ENCODE measurements at places on chromosomes 16 and 17.

DNA sequence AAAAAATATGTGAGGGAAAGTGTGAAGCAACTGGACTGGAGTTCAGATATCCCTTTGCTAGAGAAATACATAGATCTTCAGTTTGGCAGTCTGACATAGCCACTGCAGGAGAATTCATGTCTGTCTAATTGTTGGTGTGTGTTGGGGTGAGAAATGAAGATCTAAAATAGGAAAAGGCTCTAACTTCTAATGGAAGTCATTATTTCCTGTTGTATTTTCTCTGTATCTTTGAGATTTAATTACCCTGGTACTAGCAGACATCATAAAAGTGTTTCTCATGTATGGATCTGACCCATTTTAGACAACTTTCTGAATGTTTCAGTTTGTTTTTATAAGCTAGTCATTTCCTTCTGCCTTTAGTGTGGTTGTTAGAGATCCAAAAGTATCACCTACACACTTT lies 128.3 kb downstream of the NLK start:
- DNase-seq: no peak

DNA sequence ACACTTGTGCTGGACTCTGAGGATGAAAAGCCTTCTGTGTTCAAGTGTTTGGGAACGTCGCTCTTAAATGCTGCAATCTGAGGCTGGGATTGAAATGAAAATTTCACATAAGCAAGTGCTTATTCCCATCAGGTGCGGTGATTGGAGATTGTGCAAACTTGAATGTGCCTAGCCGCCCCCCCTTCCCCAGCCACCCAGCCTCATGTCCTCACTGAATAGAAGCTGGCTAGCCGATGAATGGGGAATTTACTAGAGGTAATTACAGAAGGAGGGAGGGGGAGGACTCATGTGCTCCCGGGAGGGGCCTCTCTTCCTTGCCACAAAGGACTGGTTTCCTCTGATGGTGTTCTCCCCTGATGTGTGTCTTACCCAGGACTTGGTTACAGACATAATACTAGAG lies 544.8 kb upstream of the EEF2KMT start:
- no peak for DNase-seq

DNA sequence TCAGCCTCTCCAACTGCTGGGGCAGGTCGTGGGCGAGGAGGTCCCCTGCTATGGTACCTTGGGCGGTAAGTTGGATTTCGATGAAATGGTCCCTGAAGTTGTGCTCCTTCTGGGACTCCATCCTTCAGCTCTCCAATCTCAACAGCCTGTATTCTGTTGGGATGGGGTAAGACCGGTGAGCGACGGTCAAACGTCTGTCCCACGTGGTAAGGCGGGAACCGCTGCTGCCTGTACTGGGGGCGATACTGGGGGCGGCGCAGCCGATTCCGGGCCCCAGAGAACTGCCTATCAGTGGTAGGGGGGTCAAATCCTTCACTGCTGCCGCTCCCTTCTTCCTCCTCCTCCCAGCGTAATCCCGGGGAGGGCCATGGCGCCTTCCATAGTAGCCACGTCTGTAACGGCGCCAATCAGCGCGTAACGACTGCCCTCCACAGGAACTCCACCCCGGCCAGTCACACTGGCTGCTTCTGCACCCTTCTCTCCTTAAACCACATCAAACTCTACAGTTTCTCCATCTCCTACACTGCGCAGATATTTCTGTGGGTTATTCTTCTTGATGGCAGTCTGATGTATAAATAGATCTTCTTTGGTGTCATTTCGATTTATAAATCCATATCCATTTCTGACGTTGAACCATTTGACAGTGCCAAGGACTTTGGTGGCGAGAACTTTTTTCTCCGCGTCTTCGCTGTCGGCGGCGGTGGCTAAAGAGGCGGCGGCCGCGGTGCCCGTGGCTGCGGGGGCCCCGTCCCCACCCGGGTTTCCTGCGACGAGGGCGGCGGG lies 41.1 kb downstream of the AHSP start:
- no peak for DNase-seq

GRCh38 chr16:22191532-22192260 lies 14.4 kb upstream of the EEF2K start:
- DNase-seq: no peak

DNA sequence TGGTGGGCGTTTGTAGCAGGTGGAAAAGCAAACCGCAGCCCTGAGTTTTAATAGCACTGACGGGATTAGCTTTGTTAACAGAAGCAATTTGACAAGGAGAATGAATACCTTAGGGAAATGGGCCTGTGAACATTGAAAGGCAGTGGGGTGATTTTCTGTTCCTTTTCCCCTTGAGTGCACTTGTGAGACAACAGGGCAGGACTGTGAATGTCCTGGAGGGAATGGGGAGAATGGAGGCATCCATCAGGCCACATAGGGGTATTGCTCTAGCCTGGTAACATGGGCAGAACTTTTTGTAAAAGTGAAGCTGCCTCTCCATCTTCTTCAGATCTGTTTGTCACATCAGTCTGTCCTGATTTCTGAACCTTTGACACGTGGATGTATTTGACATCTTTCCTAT lies 26.2 kb downstream of the USP43 start:
- no peak for DNase-seq

GRCh38 chr17:64074704-64075426 lies 54.4 kb upstream of the ICAM2 start:
- DNase-seq: no peak

DNA sequence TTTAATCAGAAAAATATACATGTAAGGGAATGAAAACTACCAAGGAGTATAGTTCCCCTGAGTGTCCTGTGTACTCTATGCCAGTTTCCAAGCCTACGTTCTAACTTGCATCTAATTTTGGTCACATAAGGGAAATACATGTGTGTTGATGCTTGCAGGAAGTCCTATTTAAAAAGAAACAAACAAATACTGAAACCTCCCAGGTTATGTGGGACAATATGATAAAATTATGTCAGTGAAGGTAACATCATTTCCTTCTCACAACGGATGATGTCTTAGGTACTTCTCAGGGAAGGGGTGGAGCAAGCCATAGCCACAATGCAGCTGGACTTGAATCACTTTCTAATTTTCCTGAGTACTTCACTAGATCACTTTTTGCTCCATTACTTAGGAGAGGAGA lies 115.9 kb downstream of the ZFHX3 start:
- no peak for DNase-seq

All from activated CD8-positive, alpha-beta memory T cell treated with anti-CD3 and anti-CD28 coated beads for 1 hour (primary cell).